ENCODE measurements at places on chromosomes 4 and X.

DNA sequence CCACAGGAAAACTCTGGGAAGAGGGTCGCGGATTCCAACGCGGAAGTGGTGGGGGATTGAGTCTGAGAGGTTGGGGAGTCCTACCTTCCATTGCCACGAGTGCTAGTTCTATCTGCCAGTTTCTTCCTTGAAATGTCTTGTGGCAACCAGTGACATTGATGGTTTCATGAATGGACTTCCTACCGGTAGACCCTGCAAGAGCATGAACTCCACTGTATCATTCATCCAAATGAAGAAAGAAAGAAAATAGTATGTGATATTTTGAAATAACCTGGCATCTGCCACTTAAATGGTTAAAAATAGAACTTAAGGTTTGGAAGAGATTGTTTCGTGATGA lies 1.1 kb upstream of the SLC10A7 start:
- no peak for DNase-seq

DNA sequence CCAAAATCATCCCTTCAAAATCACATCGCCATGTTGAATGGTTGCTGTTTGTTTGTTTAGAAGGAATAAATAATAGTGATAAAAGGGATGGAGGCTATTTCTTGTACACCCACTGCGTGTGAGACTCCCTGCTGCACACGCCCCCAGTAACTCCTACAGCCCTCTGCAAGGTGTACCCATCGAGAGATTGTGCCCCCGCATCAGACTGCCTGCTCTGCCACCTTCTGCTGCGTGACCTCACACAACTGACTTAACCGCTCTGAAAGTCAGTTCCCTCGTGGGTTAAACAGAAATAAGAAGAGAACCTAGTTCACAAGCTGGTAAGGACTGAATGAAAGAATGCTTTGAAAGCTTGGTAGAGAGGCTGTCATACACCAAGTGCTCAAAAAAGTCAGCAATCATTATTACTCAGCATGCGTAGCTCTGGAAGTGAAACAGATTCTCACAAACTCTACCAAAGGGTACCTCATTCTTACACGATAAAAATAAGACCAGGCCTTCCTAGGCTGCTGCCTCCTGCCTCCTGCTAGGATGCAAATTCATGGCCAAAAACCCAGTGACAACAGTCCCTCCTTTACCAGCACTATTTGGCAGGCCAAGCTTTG lies 147.1 kb downstream of the CPEB2 start:
- DNase-seq: no peak

GRCh38 chr4:70997546-70997945 lies 4.1 kb downstream of the DCK start:
- no peak for DNase-seq

- no peak for DNase-seq
Observed at GRCh38 chr4:113540859-113541258, 220.7 kb downstream of the CAMK2D start.

GRCh38 chr4:110953191-110953590 lies 330.3 kb upstream of the PITX2 start:
- no peak for DNase-seq

GRCh38 chr4:8241895-8242696 lies 27.5 kb upstream of the HTRA3 start:
- DNase-seq: no peak

GRCh38 chr4:119933606-119934005 lies 133.0 kb downstream of the MAD2L1 start:
- DNase-seq: no peak

DNA sequence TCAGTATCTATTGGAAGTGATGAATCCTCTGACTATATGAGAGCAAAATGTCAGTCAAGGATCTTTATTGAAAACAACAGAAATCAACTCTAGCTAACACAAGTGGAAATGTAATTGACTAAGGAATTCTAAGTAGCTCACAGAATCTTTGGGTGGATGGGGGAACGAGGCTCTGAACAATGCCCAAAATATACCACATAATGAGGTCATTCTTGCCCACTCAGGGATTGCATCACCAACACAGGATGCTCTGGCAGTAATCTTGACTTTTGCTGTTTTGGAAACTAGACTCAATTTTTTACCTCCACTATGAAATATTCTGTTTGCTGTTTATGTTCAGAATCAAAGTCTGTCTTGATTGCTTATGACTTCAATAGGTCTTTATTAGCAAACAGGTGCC lies 127.4 kb upstream of the UNC5C start:
- DNase-seq: no peak

- no peak for DNase-seq
Observed at GRCh38 chr4:144701683-144702233, 55.8 kb downstream of the HHIP start.

- no peak for DNase-seq
Observed at GRCh38 chr4:145760176-145760575, 80.2 kb downstream of the C4orf51 start.

- DNase-seq: no peak
Observed at GRCh38 chr4:20638825-20639224, 61.4 kb upstream of the PACRGL start.

DNA sequence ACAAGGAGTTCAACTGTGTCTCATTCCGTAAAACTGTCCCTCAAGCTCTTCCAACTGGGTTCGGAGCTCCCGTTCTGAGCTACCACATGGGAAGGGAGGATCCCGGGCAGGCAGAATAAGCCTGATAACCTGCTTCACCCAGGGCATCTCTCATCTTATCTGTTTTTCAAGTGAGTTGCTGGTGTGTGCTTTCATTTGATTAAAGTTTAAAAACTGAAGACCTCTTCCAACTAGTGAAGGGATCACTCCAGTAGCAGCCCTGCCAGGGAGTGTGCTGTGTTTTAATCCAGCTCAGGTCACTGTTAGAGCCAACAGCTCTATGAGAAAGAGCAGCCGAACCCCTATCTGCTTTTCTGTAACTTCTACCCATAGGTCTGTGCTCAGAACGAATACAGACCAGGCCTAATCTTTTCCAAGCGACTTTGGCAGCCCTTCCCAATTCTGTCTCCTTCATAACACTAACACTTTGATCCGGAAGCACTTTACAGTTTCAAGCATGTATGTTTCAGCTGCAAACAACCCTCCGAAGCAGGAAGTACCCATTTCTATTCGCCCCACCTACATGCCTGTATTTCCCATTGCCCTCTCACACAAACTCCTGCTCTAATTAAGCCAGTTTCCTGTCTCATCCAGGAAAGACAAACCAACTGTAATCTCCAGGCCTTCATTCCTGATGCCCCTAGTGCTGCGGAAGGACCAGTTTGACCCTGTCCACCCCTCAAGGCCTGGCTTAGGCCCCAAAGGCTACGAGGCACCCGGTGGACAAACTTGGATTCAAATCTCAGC lies 60.9 kb downstream of the IRF2 start:
- no peak for DNase-seq

DNA sequence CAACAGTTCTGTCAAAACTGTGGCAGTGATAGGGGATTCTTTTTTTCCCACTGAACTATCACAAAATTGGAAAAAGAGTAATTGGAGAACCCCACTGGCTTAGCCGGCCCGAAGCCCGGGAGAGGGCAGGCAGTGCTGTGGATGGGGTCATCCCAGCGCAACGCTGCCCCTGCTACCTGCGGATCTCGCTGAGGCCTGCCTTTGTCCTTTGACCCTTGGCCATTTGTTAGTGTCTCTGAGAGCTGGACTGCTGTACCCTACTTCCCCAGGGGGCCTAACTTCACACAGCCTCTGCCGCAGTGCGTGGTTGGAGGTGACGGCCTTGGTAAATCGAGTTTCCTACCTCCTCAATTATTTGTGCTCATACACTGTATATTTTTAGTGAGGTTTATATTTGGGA lies 43.0 kb upstream of the MSANTD1 start:
- DNase-seq: no peak

GRCh38 chr4:13783800-13784411 lies 156.4 kb upstream of the BOD1L1 start:
- no peak for DNase-seq

- no peak for DNase-seq
Observed at GRCh38 chrX:135489542-135489941, 30.9 kb upstream of the INTS6L start.

- no peak for DNase-seq
Observed at GRCh38 chr4:152735906-152736305, 43.6 kb downstream of the TIGD4 start.
